Cardiac muscle cell (in vitro differentiated cells and primary cell): ENCODE measurements at places on chromosomes 3 and 15.

- DNase-seq: peak; percentile 72
Measured at GRCh38 chr3:71428841-71429596, 154.5 kb downstream of the FOXP1 start.

- DNase-seq: no peak
Measured at GRCh38 chr15:52481915-52482314, 46.8 kb downstream of the MYO5A start.

DNA sequence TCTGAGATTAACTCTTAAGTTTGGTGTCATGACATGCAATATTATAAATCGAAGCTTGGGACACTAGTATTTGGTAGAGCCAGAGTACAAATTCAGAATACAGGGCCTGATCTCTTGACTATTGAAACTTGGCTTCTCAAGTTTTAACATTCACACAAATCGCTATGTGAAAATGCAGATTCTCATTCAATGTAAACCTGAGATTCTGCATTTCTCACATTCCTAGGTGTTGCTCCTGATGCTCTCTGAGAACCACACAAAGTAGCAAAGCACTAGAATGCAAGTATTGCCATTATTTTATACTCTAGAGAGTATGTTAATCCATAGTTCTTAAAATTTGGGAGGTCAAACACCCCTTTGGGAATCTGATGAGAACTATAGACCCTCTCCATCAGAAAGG lies 47.9 kb downstream of the WDR49 start:
- no peak for DNase-seq

DNA sequence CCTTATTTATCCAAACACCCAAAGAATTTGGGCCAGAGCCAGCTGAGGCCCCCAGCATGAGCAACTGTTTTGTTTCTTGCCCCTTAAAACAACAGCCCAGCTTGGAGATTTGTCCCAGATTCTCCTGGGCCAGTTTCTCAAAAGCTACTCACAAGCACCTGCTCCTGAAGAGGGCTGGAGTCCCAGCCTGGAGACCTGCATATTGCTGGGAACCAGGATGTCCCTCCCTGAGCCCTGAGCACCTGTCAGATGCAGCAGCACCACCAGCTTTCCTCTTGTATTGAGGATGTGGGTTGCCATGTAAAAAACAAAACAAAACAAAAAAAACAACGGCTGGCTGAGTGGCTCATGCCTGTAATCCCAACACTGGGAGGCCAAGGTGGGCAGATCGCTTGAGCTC lies 7.0 kb upstream of the RFT1 start:
- no peak for DNase-seq

GRCh38 chr3:174397848-174398247 lies 461.3 kb upstream of the NAALADL2 start:
- DNase-seq: peak; percentile 69

DNA sequence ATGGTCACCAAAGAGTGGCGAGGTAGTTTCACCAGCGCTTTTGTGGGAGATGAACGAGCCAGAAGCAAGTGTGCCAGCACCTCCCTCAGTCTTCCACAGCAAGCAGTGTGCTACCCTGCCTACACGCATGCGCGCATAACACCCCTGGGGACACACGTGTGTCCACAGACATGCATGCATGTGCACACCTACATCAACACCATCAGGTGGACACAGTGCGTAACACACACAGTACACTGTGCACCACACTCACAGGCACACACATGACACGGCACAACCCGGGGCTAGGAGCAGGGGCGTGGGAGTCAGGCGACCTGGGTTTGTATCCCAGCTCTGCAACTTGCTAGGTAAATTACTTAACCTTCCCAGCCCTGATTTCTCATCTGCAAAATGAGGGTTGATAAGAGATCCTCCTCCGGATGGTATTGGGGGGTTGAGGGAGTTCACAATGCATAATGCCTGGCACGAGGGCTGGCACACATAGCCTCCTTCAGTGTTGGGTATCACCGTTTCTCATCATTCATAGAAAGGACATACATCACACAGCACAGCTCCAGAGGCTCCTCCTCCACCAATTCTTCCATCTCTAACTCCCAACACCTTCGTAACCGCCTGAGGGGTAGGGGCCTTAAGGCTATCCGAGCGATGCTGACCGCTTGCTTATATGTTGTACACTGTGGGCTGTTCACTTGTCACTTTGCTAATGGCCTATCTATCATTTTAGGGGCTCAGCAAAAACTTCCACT lies 174.9 kb downstream of the SMAD6 start:
- no peak for DNase-seq
